Right renal cortex interstitium (tissue), 3 donors: ENCODE measurements at places on chromosomes 4 and X. TPM values are rescaled to one million over a fixed set of nuclear protein-coding genes. Genes with fewer than 3 reads are reported as not detected.

XIAP gene
- 40.2 TPM for polyA plus RNA-seq

TMPRSS11D gene
- polyA plus RNA-seq: 0.07 TPM

CT45A3 gene
- polyA plus RNA-seq: not detected

TMPRSS11E gene
- polyA plus RNA-seq: not detected

DNA sequence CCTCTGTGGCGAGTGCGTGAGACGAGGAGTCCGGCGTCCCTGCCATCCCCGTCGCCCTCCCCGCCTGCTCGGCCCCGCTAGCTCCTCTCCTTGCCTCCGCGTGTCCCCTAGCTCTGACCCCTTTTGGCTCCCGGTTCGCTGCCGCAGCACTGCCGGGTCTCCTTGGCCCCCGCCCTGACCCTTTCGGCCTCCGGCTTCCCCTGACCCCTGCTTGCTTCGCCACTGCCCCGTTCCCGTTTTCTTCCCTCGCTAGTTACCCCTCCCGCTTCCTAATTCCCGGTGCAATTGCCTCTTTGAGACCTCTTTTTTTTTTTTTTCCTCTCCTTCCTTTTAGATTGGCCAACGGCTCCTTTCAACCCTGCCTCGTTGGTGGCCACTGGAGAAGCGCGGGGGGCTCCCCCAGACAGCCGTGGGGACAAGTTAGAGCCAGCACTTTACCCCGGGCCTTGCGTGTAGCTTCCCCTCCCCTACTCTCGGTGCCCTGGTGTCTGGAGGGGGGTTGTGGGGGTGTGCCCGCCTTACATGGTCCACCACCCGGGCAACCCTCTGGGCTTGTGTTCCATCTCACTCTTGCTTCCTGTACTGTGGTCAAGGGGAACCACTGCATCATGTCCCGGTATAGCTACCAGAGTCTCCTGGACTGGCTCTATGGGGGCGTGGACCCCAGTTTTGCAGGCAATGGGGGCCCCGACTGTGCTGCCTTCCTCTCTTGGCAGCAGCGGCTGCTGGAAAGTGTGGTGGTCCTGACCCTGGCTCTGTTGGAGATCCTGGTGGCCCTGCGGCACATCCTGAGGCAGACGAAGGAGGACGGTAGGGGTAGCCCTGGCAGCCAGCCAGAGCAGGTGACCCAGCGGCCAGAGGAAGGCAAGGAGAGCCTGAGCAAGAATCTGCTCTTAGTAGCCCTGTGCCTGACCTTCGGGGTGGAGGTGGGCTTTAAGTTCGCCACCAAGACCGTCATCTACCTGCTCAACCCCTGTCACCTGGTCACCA, 548 bp downstream of the TMEM164 start:
- no peak for DNase-seq

- no peak for DNase-seq
These were observed 119.7 kb upstream of the TBC1D9 start for GRCh38 chr4:140875746-140876452.

DNA sequence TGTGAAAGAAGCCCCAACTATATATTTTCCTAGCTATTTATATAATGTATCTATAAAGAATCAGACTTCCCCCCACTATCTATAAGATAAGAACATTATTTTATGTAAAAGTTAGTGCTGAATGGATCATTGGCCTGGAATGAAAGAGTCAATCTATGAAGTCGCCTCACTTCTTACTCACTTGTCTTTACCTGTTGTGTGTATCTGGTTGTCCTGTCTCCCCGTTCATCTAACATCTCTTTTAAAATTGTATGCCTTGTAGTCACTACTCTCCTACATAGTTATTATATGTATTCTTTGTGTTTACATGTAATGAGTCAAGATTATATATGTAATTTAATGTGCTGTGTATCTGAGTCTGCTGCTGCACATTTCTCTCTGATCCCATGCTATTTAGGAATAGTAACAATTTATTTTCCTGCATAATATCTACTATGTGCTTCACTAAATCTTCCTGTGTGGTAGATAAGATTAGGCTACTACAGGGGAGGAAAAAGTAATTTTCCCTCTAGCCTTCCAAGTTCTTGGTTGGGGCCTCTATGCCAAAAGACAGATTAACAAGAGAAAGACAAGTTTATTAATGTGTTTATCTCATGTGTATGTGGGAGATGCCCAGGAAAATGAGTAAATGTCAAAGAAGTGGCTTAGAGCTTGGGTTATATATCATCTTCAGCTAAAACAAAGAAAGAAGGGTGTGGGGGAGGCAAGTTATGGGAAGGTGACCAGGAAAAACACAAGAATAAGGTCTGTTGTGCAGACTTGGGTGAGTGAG, 77.6 kb upstream of the FRMPD4 start:
- no peak for DNase-seq

DNA sequence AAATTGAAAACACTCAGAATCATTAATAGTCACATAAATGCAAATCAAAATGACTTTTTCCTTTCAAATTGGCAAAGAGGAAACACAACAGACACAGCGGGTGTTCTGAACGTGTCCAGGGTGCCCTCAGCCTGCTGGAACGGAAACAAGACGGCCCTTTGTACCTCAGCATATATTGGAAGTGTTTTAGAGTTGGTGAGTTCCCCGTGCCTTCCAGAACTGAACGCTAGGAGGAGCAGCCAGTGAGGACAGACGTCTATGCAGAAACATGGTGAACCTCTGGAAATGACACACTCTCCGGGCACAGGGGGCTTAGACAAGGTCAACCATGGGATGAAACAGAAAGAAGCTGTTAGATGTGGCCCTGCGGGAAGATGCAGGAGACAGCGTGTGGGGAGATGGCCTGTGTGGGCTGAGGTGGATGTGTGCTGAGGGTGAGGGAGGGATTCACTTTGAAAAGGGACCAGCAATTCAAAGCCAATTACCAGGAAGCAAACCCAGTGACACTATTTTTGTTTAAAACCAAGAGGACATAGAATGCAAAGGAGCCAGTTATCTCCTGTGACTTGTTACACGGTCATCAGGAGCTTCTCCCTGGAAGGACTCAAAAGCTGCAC, 40.4 kb downstream of the RNF212 start:
- DNase-seq: no peak

DNA sequence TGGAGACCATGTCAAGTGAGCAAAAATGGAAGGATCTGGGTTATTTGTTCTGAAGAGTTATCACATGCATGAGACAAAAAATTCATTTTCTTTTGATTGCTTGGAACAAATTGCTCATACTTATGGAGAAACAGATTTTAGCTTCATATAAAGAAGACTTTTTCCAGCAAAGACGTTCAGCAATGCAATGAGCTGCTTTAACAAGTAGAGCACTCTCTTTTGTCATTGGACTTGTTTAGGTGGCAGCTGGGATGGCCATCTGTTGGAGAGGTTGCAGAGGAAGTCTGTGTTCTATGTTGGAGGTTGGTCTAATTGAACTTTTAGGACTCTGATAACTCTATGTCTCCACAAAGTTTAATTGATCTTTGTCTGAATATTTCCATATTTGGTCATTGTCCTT, 19.9 kb upstream of the CEP135 start:
- DNase-seq: no peak

DNA sequence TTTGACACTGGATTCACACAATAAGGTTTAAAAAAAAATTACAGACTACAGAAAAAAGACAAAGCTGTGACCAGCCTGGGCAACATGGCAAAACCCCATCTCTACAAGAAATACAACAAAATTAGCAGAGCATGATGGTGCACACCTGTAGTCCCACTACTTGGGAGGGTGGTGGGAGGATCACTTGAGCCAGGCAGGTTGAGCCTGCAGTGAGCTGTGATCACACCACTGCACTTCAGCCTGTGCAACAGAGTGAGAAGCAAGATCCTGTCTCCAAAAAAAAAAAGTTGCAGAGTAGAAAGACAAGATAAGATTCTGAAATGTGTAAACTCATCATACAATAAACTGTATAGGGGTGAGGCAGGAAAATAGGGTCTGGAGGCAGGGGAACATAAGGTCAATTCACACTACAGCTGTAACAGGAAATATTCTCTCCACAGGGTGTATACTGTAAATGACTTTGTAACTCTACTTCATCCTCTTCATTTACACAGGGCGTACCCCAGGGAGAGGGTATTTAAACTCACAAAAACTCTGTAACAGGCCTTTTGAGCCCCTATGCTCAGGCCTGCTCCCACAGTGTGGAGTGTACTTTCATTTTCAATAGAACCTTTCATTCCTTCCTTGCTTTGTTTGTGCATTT, 112.6 kb upstream of the MAPK10 start:
- DNase-seq: no peak

DNA sequence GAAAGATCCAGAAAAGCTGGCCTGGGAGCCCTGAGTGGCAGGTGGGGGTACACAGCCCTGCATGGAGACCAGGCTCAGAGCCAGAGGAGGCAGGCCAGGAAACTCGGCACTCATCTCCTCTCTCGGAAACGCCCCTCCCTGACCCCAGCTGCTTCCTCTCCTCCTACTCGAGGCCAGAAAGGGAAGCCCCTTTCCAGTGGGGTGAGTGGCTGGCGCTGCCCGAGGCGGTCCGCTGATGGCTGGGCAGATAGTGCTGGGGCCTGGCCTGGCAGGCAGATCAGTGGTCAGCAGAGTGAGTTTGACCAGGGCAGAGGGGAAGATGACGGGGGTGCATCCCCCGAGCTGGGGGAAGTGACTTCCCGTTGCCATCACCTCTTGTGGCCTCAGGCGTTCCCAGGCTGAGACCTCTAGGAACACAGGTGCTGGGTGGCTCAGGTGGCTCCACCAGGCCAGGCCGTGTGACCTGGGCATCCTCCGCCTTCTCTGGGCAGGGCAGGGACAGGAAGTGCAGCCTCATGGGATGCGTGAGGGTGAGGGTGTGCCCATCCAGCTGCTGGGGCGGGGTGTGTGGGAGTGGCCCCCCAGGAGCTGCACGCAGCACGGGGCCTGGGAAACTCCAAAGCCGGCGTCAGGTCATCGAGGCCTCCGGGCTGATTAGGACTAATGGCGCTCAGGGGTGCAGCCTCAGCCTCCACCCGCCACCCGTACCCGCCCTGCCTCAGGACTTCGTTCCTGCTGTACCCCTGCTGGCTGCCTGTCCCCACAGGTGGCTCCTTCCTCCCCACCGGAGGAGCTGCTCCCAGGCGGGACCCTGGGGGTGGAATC, 5.7 kb downstream of the SH3BP2 start:
- no peak for DNase-seq

GRCh38 chr4:155819066-155819465, 47.0 kb downstream of the ASIC5 start:
- DNase-seq: no peak

DNA sequence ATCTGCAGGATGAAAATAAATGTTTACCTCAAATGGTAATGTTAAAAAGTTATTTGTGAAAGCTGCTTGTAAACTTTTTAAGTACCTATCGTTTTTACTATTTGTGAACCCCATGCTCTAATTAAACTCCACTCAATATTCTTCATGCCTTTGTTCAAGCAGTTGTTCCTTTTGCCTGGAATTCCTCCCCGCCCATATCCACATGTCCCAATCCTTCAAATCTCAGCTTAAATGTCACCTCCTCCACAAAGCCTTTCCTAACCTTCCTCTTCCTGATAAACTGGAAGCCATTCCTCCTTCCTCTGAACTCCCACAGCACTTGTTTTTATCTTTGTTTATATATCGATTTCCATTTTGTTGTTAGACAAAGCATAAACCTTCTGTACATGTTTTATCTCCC, 2.4 kb downstream of the MORC4 start:
- DNase-seq: no peak
